ENCODE measurements at places on chromosomes 11 and 22.
A peak's percentile ranks its signal among the peaks of the same experiment; 100 is the strongest.

GRCh38 chr11:36023922-36024321 is 80.1 kb downstream of the LDLRAD3 start:
- no peak for DNase-seq

GRCh38 chr11:19102521-19102900 is 14.5 kb upstream of the ZDHHC13 start:
- no peak for DNase-seq

- DNase-seq: no peak
These were observed 42.7 kb downstream of the IGLL1 start for GRCh38 chr22:23537416-23537815.

GRCh38 chr11:78400702-78401101 is 16.9 kb downstream of the GAB2 start:
- DNase-seq: no peak

DNA sequence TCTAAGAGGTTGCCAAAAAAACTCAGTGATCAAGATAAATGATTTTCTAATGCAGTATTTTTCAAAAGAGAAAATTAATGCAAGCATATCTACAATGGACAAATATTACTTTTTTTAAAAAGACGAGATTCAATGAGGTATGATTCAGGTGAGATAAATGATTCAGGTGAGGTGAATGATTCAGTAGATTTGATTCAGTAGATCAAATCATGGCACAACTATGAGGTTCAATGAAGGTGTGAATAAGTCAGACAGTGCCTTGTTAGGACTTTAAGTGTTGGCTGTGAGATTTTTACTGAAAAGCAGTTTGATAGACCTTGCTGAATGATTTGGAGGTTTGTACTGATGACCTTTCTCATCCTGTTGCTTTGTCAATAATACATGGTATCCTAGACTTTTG is 742.2 kb downstream of the NELL1 start:
- DNase-seq: no peak

GRCh38 chr11:34021977-34022735 is 29.4 kb upstream of the CAPRIN1 start:
- no peak for DNase-seq

GRCh38 chr11:48154151-48154550 is 62.5 kb upstream of the OR4B1 start:
- no peak for DNase-seq

GRCh38 chr11:679271-680207 is 15.5 kb downstream of the DEAF1 start:
- no peak for DNase-seq

GRCh38 chr11:116600930-116601329 is 171.9 kb downstream of the BUD13 start:
- DNase-seq: no peak

- no peak for DNase-seq
These were observed 20.3 kb upstream of the PARVA start for GRCh38 chr11:12356944-12357655.

DNA sequence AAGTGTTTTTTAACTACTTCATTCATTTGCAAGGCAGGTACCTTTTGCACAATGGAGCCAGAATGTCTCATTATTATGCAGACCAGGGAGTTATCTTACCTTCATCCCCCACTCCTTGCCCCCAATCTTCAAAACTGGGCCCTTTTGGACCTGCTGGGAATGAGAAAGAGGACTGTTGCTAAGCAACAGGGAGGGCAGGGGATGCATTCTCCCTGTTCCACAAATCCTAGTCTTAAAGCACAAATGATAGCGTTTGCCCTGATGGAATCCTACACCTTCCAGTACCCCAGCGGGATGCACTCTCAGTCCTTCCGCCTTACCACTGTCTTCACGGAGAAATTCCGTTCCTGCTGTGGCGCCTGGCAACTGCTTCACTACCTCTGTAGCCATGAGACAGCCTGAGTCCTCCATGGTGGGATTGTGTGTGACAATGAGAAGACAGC is 4.1 kb upstream of the KCNJ1 start:
- DNase-seq: no peak

GRCh38 chr11:122902951-122903350 is 20.4 kb downstream of the JHY start:
- no peak for DNase-seq

GRCh38 chr11:115238791-115239190 is 265.4 kb downstream of the CADM1 start:
- DNase-seq: no peak

DNA sequence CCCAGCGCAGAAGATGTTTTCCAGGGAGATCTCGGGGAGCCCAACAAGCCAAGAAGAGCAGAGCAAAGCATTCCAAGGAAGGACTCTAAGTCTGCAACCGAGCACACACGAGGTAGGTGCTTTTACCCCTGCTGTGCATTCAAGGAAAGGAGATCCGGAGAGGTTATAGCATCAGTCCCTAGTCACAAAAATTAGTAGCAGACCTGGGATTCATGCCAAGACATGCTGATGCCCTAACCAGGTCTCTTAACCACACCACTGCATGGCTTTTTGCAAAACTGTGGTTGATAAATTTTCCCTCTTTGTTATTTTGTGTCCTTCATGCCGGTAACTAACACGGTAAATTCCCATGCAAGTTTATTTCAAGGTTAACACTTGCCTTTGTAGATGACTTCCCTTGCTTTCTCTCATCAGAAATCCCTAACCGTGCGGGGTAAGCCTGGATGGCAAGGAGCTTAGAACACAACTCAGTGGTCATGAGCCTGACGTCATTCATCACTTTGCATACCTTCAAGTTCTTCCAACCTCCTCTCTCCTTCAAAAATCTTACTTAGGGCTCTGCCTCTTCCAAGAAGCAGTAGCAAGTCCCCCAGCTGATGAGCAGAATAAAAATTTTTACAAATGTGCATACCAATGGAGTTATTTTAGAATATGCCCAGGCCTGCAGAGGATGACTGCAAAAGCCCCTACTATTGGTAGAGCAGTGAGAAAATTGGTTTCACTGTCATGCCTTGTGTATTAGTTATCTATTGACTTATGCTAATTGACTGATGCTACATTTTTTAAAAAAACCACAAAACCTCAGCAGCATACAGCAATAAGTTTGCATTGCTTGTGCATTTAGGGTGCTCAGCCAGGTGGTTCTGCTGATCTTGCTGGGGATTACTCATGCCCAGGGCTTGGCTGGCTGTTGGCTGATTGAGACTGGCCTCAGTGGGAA is 465.1 kb downstream of the MN1 start:
- no peak for DNase-seq

DNA sequence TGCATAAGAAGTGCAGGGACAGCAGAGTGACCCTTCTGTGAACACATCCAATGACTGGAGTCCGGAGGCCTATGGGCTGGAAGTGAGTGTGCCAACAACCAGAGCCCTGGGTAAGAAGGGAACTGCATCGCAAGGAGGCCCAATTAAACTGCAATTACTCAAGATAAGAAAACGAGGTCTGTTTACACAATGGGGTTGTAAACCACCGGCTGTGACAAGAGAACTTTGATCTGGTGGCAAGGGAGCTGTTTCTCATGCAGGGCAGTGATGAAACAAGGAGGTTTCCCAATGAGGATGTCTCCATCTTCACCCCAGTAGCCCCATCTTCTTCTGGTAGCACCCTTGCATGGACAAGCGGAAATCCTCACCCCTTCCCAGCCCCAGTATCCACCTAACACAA is 21.5 kb downstream of the ETS1 start:
- no peak for DNase-seq

- no peak for DNase-seq
These were observed 31.3 kb upstream of the DGKZ start for GRCh38 chr11:46315783-46316563.

GRCh38 chr22:33726294-33726734 is 194.0 kb downstream of the LARGE1 start:
- peak; percentile 66 for DNase-seq

DNA sequence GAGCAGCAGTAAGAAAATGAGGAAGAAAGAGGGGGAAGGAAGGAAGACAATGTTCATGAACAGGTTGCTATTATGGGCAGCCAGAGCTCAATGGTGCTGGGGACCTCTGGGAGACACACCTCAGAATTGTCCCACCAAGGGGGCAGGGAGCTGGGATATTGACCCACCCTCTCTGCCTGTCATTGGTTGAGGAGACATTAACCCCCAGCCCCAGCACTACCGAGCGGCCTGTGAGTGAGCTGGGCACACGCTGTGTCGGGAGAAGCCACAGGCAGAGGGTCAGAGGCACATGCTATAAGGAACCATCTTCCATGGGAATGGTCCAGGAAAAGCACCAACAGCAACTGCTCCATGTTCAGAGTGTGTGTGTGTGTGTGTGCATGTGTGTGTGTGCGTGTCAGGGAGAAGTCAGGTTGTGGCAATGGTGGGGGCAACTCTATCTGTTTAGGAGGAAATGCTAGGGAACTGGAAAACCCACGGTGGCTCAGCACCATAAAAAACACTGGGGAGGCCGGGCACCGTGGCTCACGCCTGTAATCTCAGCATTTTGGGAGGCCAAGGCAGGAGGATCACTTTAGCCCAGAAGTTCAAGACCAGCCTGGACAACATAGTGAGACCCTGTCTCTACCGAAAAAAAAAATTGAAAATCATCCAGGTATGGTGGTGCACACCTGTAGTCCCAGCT is 49.2 kb downstream of the CD6 start:
- no peak for DNase-seq

DNA sequence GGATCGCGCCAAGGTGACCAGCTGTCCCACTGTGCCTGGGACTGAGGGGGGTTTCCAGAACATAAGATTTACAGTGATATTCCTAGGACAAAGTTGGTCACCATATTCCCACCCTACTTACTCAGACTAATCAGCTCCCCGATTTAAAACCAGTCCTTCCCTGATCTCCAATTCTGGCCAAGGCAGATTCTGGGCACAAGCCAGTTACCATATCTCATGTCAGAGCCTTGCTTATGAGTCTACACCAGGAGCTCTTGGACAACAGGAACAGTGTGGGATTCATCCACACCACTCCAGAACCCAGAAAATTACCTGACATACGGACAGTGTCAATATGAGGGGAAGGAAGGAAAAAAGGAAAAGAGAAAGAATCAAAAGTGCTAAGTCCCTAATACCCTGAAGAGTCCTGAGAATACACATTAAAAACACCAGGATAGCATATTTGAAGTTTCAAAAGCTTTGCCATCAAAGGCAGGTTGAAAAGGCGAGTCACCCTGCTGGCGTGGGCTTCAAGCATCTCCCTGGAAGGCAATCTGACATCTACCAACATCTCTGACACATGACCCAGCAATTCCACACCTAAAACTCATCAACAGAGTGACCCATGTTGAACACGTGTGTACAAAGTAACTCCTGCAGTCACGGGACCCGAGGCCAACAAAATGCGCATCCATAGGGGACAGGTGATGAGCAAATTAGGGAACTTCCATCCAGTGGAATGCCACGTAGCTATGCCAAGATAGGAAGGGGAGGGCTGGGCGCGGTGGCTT is 8.0 kb upstream of the IL2RB start:
- DNase-seq: no peak

DNA sequence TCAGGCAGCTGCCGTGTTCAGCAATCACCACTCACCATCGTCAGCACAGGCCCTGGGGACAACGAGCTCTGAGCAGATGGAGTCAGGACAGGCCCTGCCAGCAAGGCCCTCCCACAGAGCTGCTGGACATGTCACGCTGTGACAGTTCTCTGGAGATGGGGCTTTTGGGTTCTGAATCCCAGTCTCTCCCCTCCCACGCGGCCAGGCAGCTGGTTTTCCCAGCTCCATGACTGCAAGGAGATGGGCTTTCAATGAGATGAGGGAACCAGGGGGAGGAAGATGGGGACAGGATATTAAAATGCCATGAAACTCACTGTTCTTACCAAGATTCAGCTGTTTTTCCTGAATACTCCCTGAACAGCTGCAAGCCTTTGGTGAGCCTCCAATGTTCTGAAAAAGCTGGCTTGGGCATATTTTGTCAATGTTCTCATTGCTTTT is 305.9 kb downstream of the BRD1 start:
- no peak for DNase-seq

DNA sequence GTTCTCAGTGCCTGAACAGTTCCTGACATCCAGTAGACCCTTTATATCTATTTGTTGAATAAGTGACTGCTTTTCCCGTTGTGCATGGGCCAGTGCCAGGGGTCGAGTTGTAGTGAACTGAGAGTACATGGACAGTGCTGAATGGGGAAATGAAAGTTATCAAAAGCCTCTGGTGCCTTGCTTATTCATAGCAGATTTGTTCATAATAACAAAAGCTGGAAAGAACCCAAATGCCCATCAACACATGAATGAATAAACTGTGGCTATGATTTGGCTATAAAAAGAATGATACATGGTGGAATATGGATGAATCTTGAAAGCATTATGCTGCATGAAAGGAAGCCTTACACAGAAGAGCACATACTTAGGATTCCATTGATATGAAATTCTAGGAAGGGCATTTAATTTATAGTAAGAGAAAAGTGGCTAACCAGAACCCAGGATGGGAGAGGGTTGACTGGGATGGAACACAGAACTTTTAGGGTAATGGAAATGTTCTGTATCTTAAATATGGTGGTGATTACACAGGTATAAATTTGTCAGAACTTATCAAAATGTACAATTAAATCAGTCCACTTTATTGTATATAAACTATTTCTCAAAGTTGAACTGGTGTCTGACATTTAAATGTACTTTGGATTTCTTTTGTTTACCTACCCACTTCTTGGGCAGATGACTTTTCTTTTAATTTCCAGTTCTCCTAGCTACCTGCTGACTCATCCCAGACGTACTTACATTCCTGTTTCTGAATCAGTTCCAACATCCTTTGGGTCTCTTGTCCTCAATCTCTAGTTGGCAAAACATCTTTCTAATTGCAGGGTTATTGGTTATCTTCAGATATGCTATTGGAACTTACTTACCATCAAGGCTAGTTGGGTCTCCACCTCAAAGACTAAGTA is 42.8 kb downstream of the PACS1 start:
- peak; percentile 53 for DNase-seq

- DNase-seq: no peak
These were observed 26.0 kb downstream of the MUC2 start for GRCh38 chr11:1100417-1101245.

Data from HFF-Myc (cell line).